ENCODE measurements at places on chromosomes 2 and 18.

DNA sequence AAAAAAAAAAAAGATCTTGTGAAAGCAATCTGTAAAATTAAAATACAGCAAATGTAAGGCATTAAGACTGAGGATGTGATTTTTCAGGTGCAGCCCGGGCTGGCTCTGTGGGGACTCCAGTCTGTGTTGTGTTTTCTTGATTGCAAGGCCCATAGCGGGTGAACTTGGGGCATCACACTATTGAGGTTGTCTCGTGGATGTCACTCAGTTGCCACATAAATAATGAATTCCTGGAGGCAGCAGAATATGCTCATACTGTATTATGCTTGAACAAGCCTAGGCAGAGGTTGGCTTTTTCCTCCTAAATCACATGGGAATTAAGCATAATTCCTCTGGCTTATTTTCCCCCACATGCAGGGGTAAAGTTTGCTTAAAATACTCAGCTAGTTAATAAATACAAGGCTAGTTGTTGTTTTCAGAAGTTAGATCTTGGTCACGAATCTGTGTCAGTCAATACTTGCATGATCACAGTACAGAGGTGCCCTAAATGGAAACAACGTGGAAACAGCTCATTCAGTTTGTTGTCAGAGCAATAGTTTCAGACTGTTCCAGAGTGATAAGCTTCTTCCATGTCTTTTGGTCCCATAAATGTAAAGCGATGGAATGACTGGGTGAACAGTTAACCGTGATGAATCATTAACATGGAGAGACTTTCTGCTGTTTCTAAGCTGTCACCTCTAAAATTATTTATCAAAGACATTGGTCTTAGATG lies 16.4 kb downstream of the GEMIN6 start:
- DNase-seq: no peak

GRCh38 chr2:228447266-228447915 lies 265.9 kb upstream of the SPHKAP start:
- no peak for DNase-seq

DNA sequence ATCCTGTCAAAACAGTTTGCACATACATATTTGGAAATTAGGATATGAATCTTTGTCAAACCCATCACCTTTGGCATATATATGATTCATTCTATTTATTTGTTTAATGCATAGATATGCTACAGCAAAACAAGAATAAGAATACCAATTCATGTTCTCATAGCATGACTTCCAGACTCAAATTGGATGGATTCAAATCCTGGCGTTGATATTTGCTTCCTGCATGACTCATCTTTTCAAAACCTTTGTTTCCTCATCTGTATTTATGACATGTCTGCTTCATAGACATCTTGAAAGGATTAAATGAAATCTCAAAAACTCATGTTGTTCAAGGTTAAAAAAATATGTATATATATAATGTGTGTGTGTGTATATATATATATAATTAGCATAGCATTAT lies 261.3 kb downstream of the MBD5 start:
- no peak for DNase-seq

GRCh38 chr2:10089565-10090190 lies 9.5 kb upstream of the CYS1 start:
- DNase-seq: no peak

DNA sequence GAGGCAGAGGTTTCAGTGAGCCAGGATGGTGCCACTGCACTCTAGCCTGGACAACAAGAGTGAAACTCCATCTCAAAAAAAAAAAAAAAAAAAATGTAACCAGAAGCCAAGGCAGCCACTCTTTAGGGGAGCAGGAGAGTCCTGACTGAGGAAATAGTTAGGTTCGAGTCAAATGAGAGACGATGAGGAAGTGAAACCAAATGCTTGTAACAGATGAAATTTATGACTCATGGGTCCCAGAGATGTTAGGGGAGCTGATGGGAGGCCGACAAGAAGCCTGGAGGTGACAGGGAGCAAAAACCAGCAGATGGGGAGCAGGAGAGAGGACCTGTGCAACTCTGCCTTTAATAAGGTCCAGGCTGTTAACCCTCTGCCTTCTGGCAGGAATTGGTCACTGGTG lies 756.1 kb upstream of the DDX18 start:
- DNase-seq: no peak

Measured in activated T-helper 1 cell treated with anti-CD3 and anti-CD28 coated beads, Interleukin-2, amount 50 U/mL, for 16 hours (primary cell).